ENCODE measurements at places on chromosomes 5 and 9.

DNA sequence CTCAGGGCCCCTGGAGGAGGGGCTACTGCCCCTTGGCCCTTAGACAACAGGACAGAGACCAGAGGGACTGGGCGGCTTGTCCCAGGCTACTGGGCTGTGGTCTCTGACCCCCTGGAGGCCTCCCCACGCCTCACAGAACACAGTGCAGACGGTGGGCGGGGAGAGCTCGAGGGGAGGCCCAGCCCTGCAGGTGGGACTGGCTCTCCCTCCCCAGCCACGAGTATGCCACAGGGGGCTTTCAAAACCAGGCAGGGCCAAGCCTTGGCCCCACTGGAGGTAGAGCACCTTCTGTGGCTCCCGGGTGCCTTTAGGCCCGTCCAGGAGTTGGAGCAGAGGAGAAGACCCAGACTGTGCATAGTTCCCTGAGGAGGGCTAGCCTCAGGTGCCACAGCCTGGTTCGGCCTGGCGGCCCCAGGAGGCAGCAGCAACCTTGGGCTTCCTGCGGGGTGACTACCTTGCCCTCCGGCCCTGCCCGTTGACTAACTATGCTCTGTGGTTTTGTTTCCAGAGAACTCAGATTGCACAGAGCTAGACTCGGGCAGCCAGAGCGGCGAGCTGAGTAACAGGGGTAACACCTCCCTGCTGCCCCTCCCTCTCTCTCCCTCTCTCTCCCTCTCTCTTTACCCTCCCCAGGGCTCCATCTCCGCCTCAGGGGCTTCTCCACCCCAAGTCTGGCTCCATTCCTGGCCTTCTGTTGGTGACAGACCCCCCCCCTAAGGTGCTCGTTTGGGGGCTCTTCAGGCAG is 15.5 kb downstream of the CARD19 start:
- no peak for DNase-seq

DNA sequence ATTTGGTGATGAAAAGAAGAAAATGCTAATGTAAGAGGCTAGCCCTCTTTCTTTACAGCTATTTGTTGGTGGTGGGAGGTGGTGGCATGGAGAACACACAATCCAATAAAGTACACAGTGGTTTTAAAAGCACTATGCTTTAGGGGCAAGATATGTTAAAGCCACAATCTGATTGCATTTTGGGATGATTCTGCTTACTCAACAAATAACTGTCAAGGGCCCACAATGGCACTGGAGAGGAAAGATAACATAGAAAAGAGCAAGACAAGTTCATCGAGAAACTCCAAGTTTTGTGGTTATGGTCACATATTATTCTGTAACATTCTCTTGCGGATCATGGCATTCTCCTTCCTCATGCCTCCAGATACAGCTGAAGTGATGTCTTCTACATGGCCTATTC is 38.8 kb downstream of the OTP start:
- no peak for DNase-seq

DNA sequence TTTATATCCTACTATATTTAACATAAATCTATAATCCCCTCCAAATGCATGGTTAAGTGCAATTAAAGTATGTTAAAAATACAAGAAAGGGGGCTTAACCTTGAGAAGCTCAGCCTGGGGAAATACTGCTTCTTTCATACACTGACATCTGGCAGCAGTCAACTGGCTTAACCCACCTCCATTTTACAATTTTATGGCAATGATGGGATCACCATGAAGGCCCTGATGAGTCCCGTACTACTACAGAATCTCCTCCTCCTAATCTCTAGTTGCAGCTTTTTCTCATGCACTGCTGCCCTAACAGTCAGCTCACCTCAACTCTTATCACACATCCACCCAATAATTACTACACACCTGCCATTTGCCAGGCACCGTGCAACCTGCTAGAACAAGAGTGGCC is 40.9 kb downstream of the ZNF608 start:
- DNase-seq, result no peak

- DNase-seq, result peak; percentile 44
Measured at GRCh38 chr5:157266286-157267007, 524 bp downstream of the CYFIP2 start.

GRCh38 chr5:168438349-168438748 is 47.9 kb upstream of the RARS1 start:
- no peak for DNase-seq

DNA sequence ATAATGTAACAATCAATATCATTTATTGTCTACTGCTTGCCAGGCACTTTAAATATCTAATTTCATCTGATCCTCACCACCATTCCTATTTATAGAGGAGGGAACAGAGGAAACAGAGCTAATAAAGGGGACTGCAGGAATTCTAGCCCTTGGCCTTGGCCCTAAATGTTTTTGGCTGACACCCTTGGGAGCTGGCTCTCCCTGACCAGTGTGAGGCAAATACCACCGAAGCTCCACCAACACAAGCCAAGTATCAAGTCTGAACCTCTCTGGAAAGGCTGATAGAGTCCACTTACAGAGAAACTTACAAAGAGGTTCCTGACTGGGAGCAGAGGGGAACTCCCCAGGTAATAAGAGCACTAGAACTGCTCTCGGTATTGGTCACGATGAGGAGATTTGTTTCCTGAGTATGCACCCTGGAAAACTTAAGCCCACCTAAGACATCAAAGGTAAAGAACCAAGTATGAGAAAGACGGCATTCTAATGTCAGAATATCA is 243.1 kb upstream of the PANK3 start:
- no peak for DNase-seq

GRCh38 chr5:145834554-145834916 is 607 bp downstream of the PRELID2 start:
- DNase-seq, result no peak

DNA sequence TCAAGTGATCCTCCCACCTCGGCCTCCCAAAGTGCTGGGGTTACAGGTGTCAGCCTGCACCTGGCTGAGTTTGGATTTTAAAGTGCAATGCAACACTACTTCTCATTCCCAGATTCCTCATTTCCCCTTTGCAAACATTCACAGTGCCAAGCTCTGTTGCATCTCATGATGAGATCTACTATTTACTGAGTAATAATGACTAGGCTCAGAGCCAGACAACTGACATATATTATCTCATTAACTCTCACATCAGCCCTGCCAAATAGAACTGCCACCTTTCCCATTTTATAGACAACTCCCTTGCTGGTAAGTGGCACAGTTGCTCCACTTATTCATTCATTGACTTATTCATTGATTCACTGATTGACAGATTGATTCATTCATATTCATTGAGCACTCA is 7.0 kb downstream of the PDE6A start:
- DNase-seq, result no peak

DNA sequence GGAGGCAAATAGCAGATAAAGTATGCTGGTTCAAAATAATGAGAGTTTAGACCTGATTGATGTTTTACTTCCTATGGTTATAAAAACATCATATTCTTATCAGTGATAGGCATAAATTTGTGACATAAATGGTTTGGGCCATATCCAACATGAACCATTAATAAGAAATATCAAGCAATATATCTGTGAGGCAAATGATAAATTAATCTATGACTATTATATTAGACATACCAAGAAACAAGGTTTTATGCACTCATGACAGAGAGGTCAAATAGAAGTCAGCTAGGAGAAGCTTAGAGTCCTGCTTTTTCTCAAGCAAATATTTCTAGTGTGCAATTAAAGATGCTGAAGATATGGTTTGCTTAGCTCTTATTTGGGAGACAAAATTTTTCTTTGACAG is 10.4 kb downstream of the SMIM3 start:
- DNase-seq, result no peak

- no peak for DNase-seq
Measured at GRCh38 chr5:54159893-54160195, 150.5 kb downstream of the ARL15 start.

DNA sequence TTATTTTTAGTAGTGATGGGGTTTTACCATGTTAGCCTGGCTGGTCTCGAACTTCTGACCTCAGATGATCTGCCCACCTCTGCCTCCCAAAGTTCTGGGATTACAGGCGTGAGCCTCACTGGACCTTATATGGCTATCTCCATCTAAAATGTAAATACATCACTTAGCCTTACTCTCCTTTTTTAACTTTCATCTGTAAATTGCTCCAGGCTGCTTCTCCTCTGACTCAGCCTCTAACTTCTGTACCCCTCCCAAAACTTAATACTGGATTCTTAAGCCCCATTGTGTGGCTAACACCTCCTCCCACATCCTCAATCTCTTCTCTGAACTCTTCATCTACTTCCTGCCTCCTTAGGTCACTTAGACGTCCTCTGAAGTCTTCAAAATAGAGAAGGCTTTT is 4.0 kb downstream of the SNX30 start:
- DNase-seq, result peak; percentile 41

- no peak for DNase-seq
Measured at GRCh38 chr5:130155345-130156011, 251.2 kb downstream of the CHSY3 start.

DNA sequence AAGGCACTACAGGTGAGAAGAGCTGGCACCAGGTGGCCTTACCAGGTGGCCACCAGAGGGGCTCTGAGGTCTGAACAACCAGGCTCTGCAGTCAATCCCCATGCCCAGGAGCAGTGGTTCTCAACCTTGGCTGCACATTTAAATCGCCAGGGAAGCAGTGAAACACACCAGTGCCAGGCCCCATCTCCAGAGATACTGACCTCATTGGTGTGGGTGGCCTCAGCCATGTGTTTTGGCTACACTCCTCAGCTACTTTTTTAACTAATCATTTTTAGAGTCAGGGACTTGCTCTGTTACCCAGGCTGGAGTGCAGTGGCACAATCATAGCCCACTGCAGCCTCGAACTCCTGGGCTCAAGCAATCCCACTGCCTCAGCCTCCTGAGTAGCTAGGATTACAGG is 56.0 kb downstream of the GABBR2 start:
- DNase-seq, result no peak

- no peak for DNase-seq
Measured at GRCh38 chr5:141382469-141383294, at the start of gene PCDHGA7. PCDHGA7 (plus strand) TSS chr5:141382742; CDS start chr5:141382900, 158 bp downstream.

GRCh38 chr5:96242571-96242970 is 190.5 kb downstream of the PCSK1 start:
- DNase-seq, result no peak

GRCh38 chr5:43298443-43298842 is 14.8 kb downstream of the HMGCS1 start:
- DNase-seq, result no peak

- no peak for DNase-seq
Measured at GRCh38 chr5:138053554-138053953, 20.7 kb upstream of the FAM13B start.

DNA sequence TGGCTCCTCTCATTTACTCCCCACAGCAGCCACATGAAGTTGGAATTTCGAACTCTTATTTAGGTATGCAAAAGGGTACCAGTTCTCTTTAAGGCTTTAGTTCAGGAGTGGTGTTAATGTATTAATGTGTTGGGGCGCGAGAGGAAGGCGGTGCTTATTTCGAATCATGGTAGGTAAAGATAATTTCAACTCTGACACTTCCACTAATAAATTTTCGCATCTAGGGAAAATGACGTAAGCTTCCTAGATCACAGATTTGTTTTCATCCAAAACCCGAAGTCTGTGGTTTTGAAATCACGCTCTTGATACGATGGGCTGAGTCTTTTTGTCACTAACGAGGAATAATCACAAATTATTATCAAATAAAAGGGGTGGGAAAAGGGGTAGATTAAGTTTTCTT is 681 bp downstream of the PPWD1 start:
- no peak for DNase-seq

DNA sequence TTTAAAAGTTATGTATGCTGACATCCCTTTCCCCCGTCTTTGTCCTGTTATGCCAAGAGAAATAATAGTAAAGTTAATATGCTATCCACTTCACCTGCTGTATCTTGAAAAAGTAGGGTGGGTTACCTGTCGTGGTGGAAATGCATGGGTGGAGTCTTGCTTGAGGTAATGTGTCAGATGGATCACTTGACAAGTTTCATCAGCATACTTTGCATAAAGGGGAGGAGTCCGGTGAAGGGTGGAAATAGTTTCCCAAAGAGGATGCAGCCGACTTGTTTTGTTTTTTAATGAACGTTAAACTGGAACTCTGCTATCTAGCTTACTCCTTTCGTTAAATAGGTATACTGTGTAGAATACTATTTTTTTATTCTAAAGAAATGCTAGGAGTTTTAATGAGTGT is 9.0 kb upstream of the DMRT3 start:
- DNase-seq, result no peak

- DNase-seq, result no peak
Measured at GRCh38 chr5:143041461-143041860, 271.3 kb downstream of the ARHGAP26 start.

- no peak for DNase-seq
Measured at GRCh38 chr5:22650511-22650910, 202.6 kb downstream of the CDH12 start.

DNA sequence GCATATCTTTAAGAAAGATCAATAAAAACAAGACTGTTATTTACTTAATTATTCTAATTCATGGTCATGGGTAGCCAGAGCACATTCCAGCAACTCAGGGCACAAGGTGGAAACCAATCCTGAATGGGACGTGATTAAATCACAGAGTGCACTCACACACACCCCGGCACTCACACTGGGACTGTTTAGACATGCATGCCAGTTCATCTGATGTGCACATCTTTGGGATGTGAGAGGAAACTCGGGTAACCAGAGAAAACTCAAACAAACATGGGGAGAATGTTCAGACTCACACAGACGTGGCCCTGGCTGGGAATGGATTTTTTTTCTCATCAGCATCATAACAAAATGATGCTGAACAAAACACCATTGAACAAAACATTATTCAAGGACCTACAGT is 29.4 kb downstream of the SMAD5 start:
- DNase-seq, result no peak

- peak; percentile 27 for DNase-seq
Measured at GRCh38 chr9:131410044-131410491, 16.2 kb downstream of the PRRC2B start.

GRCh38 chr9:121739971-121740370 is 88.5 kb downstream of the DAB2IP start:
- DNase-seq, result no peak

GRCh38 chr5:102670224-102670836 is 84.8 kb upstream of the PAM start:
- DNase-seq, result no peak

Measured in effector memory CD8-positive, alpha-beta T cell (primary cell).